ENCODE measurements at places on chromosomes 7 and 10.

GRCh38 chr10:8174762-8175161, 120.3 kb downstream of the GATA3 start:
- DNase-seq = no peak

- no peak for DNase-seq
These were observed 64.3 kb upstream of the ZNF438 start for GRCh38 chr10:31095677-31096560.

DNA sequence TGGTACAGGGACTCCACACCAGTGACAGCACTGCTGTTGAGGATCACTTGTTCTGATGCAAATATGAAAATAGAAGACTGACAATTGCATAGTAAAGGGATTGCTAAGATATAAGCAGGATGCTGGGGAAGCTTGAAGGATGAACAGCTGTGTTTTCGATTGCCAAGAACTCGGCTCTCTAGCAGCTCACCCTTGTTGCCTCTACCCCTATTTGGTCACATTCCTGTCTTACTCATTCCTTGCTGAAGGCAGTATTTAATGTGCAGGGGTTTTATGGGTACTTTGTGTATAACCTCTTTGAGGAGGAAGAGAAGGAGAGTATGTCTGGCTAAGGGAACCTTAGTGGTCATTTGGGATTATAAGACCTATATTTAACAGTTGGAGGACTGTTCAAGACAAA, 218.8 kb downstream of the AUTS2 start:
- no peak for DNase-seq

DNA sequence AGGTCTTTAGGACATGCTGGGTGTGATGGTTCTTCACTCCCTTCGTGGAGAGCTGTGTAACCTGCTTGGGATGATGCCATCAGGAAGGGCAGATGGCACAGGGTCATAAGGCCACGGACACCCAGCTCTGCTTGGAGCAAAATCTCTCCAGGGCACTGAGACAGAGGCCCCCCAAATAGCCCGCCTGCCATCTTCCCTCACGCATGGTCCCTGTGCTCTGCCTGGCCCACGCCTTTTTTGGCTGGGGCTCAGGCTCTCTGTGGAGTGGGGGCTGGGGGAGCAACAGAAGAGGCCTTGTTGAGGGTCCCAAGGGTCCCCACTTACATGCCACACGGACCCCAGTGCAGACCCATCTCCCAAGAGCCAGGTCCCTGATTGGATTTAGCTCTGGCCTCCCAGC, 93.3 kb upstream of the RET start:
- no peak for DNase-seq

GRCh38 chr10:59068581-59069191, 107.8 kb upstream of the PHYHIPL start:
- DNase-seq = no peak

DNA sequence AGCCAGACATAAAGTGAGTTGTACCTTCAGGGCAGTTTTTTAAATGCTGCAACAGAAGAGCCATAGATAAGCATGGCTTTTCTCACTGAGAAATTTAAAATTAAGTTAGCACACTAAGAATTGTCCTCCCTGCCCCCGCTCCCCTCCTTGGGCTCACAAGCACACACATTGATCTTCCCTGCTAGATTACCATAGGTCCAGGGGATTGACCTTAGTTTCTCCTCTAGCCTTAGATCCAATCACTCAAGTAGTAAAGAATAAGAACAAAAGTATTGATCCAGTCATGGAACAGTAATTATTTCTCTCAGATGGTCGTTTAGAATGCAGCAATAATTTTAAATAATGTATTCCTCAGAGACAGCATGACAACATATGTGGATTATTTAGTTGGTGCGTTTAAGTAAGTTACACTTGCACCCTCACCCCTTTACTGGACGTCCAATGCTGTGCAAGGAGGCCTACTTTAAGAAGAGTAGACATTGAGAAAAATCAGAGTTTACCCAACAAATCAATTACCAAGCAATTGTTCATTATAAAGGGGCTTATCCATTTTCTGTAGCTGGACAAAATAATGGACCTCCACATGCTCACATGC, 683.5 kb upstream of the GALNT17 start:
- no peak for DNase-seq

DNA sequence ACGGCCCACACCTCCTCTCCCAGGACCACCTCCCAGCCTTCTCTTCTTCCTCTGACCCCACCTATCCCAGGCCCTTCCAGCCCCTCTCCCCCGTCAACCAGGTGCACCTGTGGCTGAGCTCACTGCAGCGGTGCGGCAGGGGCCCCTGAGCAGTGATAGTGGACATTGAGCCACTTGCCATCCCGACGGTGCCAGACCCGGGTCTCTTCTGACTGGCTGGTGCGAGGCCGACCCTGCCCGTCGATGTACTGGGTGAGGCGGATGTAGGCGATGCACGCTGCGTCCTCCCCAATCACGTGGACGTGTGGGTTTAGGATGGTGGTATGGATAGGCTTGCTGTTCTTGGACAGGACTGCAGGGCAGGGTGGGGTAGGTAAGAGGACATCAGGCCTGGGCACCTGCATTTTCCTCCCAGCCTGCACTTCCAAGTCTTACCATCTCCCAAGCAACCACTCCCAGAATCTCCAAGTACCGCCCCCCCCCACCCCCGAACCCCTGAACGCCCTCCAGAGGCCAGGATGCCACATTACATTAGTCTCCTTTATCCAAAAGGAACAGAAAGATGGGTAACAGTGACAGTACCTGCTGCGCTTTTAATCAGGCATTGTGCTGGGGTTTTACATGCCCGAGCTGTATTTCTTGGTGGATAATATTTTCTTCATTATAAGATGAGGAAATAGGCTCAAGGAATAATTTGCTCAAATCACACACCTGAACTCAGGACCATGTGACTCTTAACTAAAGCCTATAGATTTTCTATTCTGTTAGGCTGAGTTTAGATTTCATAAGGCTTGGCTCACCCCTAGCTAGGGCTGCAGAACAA, 3.7 kb upstream of the NDST2 start:
- DNase-seq = no peak

GRCh38 chr7:119270045-119270464, 1002.9 kb upstream of the KCND2 start:
- no peak for DNase-seq

GRCh38 chr10:30749385-30749784, 119.8 kb upstream of the LYZL2 start:
- no peak for DNase-seq
